ENCODE measurements at places on chromosomes 7 and 10. TPM values are rescaled to one million over a fixed set of nuclear protein-coding genes. Genes with fewer than 3 reads are reported as not detected.
A peak's percentile ranks its signal among the peaks of the same experiment; 100 is the strongest.

The GBX1 gene
- not detected for total RNA-seq

The NPFFR1 gene
- 0.06 TPM for total RNA-seq

The FGL2 gene
- total RNA-seq: not detected

The PON1 gene
- not detected for total RNA-seq

The HECW1 gene
- 10.5 TPM for total RNA-seq

The H2BK1 gene
- not detected for total RNA-seq

The AFAP1L2 gene
- total RNA-seq: 6.2 TPM

The CCDC136 gene
- total RNA-seq: 43.7 TPM

The NOS3 gene
- 4.4 TPM for total RNA-seq

The ING3 gene
- 17.7 TPM for total RNA-seq

The ENTPD7 gene
- total RNA-seq: 14.3 TPM

- DNase-seq: no peak
Observed at GRCh38 chr7:90580051-90580450, 16.1 kb upstream of the CDK14 start.

DNA sequence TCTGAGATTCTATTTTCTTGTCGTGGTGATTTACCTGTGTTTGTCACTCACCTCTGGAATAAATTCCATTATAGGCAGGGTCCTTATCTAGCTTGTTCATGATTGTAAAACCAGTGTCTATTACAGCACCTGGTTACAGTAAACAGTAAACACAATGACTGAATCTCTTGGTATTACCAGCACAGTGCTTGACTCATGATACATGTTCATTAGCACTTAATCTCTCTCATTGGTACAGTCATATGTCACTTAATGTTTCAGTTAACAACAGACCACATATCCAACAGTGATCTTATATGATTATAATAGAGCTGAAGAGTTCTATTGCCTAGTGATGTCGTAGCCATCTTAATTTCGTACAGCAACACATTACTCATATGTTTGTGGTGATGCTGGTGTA is 1.6 kb upstream of the TASOR2 start:
- DNase-seq: no peak

DNA sequence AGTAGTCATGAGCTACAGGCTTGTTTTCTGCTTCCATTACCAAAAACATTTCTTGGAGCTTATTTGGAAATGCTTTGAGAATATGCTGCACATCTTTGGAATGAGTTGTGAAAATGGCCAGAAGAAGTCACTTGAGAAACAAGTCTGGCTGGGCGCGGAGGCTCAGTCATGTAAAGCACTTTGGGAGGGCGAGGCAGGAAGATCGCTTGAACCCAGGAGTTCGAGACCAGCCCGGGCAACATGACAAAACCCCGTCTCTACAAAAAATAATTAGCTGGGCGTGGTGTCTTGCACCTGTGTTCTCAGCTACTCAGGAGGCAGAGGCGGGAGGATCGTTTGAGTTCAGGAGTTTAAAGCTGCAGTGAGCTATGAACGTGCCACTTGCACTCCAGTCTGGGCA is 882 bp upstream of the CHCHD1 start:
- DNase-seq: no peak

DNA sequence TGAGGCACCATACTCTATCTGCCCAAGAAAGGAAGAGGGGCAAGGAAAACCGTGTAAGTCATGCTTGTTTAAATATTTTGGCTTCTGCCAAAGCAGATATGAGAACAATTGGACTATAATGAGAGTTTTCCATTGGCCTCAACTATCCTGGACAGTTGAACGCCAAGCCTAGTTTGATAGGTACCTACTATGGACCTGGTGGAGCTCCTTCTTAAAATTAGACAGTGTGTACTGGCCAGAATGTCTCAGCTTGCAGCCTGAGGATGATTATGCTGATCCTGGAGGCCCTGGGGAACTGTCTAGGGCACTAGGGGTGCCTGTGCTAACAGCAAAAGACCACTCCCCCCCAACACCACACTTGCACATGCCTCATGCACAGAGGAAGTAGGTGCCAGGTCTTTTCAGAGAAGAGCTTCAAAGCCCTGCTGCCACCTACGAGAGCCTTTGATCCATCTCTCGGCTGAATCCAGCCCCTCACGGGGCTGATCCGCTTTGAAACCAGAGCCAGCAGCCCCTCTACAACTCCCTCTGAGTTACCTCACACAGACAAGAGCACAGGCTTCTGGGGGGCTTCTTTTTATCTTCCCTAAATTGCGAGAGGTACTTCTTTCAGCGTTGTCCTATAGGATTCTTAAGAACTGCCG is 473.8 kb upstream of the GALNT17 start:
- DNase-seq: no peak

- no peak for DNase-seq
Observed at GRCh38 chr10:65838811-65839210, 1087.0 kb upstream of the LRRTM3 start.

DNA sequence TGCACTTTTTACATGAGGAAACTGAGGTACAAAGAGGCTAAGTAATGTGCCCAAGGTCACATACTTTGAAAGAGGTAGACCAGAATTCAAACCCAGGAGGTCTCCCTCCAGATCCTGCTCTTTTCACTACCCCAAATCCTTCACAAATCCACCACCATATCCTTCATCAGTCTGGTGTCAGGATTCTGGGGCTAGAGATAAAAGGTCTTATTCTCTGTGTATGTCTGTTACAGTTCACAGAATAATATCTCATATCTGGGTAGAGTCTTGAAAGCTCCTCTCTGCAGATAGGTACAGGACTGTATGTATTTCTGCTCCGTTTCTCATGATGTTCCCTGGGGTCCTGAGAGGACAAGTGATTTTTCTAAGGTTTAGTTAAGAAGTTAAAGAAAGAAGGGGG is 4.9 kb downstream of the PIK3CG start:
- DNase-seq: no peak

- no peak for DNase-seq
Observed at GRCh38 chr7:37570145-37570544, 113.4 kb upstream of the GPR141 start.

DNA sequence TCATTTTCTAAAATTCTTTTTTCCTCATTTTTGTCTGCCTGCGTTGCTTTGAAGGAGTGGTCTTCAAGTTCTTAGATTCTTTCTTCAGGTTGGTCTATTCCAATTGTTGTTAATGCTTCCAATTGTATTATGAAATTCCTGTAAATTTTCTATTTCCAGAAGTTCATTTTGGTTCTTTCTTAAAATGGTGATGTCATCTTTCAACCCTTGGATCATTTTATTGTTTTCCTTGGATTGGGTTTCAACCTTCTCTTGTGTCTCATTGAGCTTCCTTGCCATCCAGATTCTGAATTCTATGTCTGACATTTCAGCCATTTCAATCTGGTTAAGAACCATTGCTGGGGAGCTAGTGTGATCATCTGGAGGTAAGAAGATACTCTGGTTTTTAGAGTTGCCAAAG is 33.1 kb downstream of the PNLIPRP2 start:
- no peak for DNase-seq

- DNase-seq: no peak
Observed at GRCh38 chr10:72524489-72524888, 101.4 kb downstream of the MICU1 start.

DNA sequence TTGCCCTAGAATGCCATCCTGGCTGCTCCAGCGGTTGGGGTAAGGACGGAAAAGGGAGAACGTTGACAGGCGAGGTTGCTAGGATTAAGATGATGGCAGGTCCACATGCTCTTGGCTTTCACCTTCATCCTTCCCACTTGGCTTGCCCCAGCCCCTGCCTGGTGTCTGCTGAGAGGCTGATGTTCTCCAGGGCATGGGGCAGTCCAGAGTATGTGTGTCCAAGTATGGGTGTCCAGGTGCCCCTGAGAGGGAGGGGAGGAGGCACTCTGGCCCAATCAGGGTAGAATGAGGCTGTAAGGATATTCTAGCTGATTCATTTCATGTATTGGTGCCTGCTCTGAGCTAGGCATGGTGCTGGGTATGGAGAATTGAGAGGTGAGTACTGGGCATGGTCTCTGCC is 12.6 kb downstream of the NEURL1 start:
- DNase-seq: no peak

DNA sequence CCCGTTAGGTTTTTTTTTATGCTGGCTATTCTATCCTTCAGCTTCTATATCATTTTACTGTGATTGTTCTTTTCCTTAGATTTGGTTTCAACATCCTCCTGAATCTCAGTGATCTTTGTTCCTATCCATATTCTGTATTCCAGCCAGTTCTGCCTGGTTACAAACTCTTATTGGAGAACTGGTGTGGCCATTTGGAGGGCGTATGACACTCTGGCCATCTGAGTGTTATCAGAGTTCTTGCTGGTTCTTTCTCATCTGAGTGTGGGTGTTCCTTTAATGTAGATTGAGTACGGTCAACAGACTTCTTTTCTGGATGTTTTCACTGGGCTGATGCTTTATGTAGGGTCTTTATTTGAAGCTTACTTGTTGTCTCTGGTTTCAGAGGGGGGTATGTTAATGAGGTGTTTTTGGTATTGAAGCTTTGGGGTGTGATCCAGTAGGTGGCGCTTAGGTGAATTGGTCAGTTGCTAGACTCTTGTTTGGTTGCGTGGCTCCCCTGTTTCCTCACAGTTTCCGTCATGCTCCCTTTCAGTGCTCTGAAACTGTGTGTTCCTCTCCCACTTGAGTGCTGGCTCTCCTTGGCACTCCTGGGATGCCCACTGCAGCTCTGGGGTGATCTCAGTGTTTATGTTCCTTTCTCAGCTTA is 80.7 kb downstream of the FANK1 start:
- no peak for DNase-seq

GRCh38 chr10:29223326-29223725 is 65.5 kb upstream of the LYZL1 start:
- no peak for DNase-seq

DNA sequence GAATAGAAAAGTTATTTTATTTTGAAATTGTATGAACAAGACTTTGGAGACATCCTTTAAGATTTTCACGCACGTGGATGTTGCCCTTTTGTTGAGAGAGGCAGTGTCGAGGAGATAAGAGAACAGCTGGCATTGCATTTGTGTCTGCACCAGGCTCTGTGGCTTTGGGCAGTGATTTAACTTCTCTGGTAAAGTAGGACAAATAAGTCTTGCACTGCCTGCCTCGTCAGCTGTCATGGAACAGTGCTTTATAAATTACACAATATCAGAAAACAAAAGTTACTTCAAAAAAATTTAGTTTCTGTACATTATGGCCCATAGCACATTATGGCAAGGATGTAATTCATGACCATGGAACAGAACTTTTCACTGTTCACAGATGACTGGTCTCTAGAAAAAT is 20.1 kb downstream of the SNX10 start:
- DNase-seq: no peak

DNA sequence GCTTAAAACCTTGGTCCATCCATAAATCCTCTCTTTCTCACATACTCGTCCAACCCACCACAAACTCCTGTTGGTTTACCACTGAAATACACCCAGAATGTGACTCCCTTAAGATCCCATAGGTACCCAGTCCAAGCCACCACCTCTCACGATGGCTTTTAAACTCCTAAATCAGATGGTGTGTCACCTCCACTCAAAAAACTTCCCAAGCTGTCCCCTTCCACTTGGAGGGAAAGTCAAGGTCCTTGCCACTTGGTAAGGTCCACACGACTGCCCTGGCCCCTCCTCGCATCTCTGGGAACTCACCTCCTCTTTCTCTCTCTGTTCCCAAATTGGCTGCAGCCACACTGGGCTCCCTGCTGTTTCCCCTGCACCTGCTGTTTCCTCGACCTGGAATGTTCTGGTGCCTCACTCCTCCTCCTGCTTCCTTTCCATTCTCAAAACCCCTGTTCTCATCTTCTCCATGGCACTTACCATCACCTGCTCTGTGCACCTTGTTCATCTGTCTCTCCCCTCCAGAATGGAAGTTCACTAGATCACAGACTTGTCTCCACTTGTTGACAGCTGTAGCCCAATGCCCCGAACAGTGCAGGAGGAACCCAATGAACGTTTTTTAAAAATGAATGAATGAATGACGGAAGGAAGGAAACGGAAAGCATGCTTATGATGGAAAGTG is 23.0 kb downstream of the ZFAND2A start:
- DNase-seq: peak; percentile 52

DNA sequence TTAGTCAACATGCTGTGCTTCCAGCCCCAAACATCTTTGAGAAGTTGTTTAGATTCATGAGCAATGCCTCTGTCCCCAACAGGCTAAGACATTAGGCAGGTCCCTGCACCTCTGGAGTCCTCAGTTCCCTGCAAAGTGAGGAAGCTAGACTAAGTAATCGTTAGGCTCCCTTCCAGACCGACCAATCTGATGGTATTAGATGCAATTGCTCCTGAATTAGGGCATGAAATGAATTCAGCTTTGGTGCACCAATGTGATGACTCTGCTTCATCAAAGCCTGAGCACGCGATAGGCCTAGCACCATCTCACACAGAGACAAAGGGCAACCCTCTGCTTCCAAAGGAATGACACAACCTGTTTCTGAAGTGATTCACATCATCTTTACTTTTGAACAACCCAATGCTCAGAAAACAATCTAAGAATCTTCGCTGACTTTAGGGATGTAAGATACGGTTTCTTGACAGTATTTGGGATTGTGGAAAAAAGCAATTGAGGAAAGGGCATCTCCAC is 723 bp upstream of the TES start:
- no peak for DNase-seq

DNA sequence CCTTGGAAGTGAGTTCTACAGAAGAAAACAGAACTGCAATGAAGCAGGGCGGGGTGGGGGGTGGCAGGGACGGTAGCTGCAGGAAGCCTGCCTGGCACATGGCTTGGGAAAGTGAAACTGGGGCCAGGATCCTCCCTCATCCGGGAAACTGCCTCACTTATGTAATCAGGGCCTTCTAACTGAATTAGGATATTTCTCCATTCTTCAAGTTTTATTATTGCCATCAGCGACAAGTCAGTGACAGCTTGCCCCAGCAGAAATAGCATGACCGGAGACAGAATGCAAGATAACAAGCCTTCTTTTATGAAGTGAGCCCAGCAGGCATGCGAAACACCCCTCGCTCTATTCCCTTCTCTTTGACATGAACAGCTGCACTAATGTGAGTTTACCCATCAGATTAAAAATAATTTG is 77.5 kb upstream of the CACUL1 start:
- DNase-seq: no peak

DNA sequence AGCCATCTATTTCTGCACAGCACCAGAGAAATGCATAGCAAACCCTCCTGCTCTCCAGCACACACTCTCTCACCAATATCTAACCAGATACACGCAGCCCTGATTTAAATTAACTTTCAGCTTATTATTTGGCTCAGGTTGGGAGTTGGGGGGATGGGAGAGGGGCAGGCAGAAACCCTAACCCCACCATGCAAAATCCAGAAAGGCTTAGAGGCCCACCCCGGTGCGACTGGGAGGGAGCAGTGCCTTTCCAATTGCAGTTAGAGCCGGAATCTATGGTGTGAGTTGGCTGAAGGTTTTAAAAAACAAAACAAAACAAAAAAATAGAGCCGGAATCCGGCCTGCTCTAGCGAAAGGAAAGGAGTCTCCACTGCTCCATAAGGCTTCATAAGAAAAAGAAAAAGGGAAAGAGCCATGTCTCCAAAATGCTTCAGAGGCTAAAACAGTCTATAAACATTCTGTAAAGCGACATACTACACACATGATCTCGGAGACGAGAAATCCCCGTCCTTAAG is 2.9 kb downstream of the IGF2BP3 start:
- peak; percentile 47 for DNase-seq

- DNase-seq: no peak
Observed at GRCh38 chr7:150447966-150448788, 2.3 kb upstream of the GIMAP8 start.

- DNase-seq: no peak
Observed at GRCh38 chr10:122390271-122390670, 15.8 kb downstream of the PLEKHA1 start.
